ENCODE measurements at places on chromosomes 13 and 19.

- no peak for DNase-seq
These were observed 244.4 kb upstream of the SLITRK1 start for GRCh38 chr13:84126671-84127171.

- no peak for DNase-seq
These were observed 138.3 kb upstream of the RFC3 start for GRCh38 chr13:33679658-33680012.

- no peak for DNase-seq
These were observed 20.6 kb upstream of the TCF3 start for GRCh38 chr19:1672769-1673644.

DNA sequence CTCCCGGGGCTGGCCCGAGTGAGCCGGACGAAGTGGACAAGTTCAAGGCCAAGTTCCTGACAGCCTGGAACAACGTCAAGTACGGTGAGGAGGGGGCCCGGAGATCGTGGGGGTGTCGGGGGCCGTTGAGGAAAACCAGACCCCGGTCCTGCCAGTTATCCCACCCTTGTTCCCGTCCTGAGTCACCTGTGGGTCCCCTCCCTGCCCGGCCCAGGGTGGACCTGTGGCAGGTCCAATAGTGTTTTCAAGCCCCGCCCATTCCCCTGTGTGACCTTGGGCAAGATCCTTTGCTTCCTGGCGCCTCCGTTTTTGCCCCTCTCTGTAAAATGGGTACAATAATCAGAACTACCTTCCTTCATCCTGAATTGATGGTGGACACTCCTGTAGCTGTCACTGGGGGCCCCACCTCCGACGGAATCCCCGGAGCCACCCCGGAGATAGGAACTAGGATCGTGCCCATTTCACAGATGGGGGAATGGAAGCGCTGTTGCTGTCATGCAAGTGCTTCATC is 593 bp downstream of the ATG4D start:
- DNase-seq = peak; percentile 41

GRCh38 chr19:14375582-14376291 is 5.5 kb upstream of the ADGRE5 start:
- DNase-seq = no peak

GRCh38 chr13:91902291-91902690 is 503.9 kb downstream of the GPC5 start:
- no peak for DNase-seq

- DNase-seq = no peak
These were observed 121.2 kb downstream of the PCCA start for GRCh38 chr13:100209857-100210825.
